ENCODE measurements at places on chromosomes 2 and 18.

DNA sequence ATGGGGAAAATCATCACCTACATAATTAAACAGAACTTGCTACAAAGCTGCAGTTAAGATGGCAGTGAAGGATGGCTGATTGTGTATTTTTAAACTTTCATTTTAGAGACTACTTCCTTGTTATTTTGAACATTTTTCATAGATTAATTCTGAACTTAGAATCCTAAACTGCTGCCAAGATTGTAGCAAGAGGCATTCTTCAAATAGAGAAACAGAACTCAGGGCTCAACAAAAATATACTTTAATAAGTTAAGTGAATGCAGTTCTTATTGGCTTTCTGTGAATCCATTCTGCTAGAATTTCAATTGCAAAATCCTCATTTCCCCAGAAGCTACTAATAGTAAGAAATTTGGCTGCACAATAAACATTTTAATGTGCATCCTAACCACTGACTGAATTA lies 160.3 kb downstream of the L3MBTL4 start:
- DNase-seq = no peak

GRCh38 chr2:147913701-147914480 lies 69.1 kb downstream of the ACVR2A start:
- no peak for DNase-seq

- DNase-seq = no peak
These were observed 95.7 kb downstream of the TPGS2 start for GRCh38 chr18:36733150-36733549.

GRCh38 chr2:238954841-238955591 lies 107.1 kb downstream of the TWIST2 start:
- DNase-seq = no peak

DNA sequence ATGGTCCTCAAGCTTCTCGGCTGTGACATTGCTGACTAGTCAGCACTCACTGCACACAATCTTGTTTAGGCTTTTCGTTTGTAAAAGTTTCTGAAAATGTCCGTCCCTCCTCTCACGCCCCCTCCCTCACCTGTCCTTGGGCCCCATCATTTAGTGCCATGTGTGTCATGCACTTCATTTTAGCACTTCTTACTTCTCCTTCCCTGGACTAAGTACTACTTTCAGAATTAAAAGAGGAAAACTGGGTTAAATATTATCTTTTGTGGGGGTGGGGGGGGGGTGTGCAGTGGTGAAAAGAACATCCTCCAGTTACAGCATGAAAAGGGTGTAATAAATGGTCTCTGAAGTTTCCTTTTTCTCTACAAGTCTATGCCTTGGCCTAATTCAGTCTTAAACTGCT lies 182.0 kb upstream of the SP5 start:
- no peak for DNase-seq

Measured in SHP77 (cell line).